Ovary (tissue), 10 donors: ENCODE measurements at places on chromosomes 3 and 15. TPM values are rescaled to one million over a fixed set of nuclear protein-coding genes. Genes with fewer than 3 reads are reported as not detected.

Gene GPR160
- total RNA-seq, result 0.48 TPM

DNA sequence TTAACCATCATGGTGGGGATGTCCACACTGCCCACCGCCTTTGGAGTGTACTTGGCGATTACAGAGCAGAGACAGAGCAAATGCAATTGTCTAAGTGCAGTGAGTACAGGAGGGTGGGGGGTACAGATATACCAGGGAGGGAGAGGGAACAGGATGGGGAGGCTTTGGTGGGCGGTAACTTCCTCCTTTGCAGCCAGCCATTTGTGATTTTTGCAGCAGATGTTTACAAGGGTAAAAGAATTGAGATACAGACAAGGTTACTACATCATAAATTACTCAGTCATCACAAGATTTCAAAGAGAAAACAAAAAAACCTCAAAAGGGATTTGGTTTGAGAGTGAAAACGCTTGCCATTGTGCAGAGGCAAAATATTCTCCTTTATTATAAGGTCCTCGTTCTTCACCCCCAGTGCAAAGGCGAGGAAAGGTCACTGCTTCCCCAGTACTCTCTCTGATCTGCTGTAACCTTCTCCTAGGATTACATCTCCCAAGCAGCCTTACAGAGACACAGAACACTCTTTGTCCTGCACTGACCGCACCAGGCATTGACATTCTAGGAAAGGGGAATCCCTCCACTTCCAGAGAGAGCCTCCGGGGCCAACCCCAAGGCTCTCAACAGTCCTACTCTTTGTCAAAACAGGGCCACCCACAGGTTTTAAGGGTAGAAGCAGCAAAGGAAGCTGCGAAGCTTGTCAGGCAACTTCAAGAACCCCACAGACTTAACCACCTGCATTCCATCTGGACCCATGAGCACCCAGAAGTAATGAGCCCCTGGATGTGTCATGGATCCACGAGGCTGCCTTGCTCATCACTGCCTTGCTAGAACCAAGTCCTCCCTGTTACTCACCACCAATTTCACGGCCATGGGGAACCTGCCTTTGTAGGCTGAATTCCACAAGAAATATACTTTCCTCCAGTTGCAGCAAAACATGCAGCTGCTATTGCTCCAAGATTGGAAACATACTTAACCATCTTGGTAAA is 117.3 kb downstream of the ADAMTS17 start:
- no peak for DNase-seq

DNA sequence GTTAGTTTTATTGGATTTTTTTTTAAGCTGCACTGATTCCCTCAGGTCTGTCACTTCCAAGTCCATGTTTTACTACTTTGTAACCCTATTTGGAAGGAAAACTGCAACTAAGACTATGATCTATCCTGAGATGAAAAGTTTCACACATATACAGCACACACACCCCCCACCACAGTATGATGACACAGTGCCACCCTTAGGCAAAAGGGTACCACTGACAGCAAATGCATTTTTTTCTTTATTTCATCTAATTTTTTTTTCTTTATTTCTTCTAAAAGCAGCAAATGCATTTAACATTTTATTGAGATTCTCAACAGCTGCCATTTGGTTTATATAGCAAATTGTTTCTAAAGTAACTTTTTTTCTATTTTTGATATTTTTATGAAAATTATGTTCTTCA is 21.2 kb downstream of the NGRN start:
- DNase-seq, result no peak

DNA sequence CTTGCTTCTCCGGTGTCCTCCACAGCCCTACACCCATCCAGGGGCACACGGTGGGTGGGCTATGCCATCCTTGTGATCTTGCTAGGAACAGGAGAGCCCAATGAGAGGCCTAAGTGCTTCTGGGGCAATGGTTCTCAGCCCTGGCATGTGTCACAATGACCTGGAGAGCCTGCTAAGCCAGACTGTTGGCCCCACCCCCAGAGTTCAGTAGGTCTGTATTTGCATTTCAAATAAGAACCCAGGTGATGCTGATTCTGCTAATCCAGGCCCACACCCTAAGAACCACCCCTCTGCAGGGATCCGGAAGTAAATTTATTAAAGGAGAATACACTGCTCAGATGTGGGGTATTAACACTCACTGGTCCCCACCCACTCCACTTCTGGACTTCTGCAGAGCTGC is 57.9 kb downstream of the RORA start:
- no peak for DNase-seq
